NCI-H1092 (cell line): ENCODE measurements at places on chromosomes 4 and X.

- DNase-seq, result no peak
These were observed 79.3 kb downstream of the FRAS1 start for GRCh38 chr4:78136109-78137081.

- no peak for DNase-seq
These were observed 62.5 kb downstream of the WFS1 start for GRCh38 chr4:6332042-6332668.

- DNase-seq, result no peak
These were observed 12.0 kb downstream of the COL4A6 start for GRCh38 chrX:108426262-108426661.

DNA sequence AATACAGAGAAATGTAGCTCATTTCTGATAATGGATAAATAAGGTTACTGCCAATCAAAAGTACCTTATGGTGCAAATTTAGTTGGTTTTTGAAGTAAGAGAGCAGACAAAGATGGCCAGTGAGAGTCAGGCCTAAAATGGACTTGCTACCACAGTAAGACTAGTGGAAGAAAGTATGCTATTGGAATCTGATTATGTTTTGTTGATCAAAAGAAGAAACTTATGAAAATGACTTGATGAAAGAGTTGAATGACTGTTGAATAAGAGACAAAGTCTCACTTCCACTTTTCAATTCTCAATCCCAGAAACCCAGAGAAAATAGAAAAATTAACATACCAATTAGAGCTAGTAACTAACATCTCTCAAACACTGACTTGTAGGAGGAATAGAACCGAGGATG lies 737.8 kb upstream of the INTU start:
- DNase-seq, result no peak

DNA sequence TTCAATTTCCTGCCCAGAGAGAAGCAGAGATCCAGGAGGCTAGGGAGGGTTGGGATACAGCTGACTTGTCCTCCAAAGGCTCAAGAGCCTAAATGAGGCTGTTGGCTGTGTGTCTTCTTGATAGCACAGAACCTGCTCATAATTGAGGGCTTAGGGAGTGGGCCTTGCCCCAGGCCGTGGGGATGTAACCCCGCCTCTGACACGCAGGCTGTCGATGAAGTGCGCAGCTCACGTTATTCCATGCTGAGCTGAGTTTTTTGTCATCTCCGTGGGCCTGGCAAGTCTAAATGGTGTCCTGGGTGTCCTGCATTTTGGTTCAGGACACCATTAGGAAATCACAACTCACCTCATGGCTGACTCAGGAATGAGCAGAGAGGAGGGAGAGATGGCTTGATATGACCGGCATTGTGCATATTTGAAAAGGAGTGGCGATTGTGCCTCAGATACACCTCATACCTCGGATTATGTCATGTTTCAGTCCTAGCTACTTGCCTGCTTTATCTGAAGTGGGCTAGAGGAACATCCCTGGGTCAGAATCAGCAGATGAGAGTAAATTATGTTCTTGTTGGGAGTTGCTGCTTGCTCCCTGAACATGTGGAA lies 43.7 kb downstream of the FHDC1 start:
- DNase-seq, result no peak

DNA sequence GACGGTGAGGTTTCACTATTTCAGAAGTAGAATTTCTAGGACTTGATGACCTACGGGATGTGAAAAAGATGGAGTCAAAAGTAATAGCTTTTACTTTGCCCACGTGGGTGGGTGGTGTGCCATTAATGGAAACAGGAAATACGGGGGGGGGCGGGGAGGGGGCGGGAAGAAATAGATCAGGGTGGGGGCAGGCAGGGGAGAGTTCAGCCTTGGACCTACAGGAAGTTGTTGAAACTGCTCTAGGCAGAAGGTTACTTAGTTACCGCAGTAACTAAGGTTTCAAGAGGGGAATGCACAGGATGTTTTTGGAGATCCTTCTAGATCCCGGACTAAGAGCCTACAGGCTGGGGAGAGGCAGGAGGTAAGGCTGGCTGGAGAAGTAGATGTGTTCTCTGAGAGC lies 3.6 kb upstream of the FHL1 start:
- no peak for DNase-seq

DNA sequence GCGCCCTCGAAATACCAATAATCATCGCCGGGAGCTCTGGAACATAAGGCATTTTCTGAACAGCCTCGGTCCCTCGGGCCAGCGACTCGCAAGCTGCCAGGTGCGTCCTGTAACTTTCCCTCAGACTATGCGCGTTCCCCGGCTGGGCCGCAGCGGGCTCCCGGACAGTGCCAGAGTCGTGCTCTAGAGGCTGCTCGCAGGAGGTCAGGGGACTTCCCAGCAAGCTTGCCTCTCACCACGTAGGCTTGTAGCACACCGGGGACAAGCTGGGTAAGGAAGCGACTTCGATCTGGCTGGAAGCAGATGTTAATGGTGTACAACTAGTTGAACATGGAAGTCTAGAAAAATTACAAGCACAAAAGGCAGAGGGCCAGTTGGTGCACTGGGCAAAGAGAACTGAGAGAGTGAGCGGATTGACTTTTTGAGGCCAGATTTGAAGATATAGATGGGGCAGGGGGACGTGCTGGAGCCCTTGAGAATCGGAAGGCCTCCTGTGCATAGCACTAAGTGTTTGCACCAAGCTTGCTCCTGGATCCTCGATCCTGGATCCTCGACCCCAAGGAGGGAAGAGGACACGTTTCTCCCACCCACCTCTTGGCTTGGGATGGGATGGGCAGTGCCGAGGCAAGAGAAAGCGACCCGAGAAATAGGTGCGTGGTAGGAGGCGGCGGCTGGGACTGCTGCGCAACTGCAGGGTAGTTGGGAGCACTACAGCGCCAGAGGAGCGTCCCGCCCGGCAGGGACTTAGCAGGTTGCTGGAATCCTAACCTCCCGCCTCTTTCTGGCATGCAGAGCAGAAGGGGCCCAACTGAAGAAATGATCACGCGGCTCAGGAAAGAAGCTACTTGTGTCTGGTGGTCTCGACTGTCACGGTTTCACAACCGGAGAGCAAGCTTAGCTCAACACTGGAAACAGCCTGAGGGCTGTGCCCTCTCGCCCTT lies 19.9 kb upstream of the ZIC3 start:
- DNase-seq, result no peak

DNA sequence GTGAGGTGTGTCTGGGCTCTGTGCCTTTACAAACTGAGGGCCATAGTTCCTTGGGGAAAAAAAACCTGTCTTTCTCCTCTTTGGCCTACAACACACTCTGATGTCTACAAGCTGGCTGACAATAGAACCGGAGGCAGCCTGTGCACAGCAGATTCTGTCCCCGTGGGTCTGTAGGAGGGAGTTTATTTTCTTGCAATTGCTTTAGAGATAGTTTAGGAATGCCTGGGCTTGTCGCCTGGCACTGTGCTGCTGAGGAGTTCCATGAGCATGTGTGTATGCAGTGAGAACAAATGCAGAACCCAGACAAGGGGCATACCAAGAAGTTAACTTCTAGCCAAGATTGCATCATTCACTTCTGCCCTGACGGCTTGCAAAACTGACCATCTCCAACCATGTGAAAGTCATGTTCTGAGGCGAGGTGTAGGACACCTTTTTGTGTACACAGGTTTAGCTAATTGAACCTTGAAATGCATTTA lies 54.1 kb downstream of the CCNI start:
- no peak for DNase-seq

DNA sequence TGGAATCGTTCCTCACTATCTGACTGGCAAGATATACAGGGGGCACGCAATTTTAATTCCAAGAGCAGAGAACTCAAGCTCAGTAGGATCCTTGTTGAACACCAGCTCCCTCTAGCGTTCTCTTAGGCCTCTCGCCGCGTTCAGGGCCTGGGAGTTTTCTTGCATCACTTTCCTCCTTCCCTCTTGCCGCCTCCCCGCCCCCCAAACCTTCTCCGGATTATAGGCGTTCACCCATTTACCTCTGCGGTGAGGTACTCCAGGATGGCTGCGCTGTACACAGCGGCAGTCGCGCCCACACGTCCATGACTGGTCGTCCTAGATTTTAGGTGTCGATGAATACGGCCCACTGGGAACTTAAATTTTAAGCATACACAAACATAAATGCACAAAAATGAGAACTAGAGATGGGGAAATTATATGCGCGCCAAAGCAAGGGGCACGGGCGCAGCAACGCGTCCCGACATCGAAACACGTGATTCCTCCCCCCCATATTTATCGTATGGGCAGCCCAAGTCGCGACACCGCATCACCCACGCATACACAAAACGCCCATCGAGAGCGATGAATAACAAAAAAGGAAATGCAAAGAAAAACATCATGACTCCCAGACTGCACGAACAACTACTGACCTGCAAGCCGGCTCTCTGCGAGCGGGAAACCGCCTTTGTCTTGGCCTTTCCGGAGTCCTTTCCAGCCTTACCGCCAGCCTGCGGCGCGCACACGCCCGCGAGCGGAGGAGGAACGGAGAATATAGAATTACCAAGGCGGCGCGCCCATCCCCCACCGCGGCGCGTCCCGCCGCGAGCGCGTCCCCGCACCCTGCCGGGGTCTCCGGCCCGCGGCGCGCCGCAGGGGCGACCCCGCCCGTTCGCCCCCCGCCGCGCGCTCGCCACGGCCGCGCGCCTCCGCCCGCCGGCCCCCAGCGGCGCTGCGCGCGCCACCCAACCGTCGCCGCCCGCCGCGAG lies 759 bp downstream of the H2AZ1 start:
- DNase-seq, result peak; percentile 91

GRCh38 chr4:174669270-174669669 lies 147.0 kb upstream of the HPGD start:
- DNase-seq, result no peak

GRCh38 chr4:150656891-150657290 lies 74.9 kb downstream of the MAB21L2 start:
- DNase-seq, result no peak

DNA sequence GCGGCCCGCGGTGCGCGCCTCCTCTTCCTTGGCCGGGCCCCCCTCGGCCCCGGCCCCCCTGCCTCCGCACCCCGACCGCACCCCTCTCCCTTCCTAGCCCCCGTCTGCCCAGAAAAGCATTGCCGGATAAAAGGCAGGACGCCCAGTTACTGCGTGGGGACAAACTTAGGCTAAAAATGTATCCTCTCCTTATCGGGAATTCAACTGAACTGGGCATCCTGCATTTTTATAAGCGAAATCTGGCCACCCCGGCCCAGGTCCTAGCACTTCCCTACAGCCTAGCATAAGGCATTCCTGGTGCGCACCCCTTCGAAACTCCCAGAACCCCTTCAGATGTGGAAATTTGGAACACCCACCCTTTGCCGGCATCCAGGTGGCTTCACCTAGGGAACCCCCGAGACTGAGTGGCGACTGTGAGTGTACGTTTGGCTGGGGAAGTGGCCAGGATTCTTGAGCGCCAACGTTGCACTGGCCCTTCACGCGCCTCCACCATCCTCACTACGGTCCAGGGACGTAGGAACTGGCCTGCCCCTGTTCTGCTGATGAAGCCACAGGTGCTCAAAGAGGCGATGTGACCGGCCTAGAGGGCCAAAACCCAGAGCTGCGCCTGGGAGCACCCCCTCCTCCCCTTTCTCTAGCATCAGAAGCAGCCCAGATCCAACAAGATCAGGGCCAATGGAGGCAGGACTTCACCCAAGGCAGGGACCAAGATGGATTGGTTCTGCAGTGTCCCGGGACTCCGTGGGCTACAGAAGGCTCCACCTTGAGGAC lies 5.7 kb upstream of the RNF4 start:
- no peak for DNase-seq

DNA sequence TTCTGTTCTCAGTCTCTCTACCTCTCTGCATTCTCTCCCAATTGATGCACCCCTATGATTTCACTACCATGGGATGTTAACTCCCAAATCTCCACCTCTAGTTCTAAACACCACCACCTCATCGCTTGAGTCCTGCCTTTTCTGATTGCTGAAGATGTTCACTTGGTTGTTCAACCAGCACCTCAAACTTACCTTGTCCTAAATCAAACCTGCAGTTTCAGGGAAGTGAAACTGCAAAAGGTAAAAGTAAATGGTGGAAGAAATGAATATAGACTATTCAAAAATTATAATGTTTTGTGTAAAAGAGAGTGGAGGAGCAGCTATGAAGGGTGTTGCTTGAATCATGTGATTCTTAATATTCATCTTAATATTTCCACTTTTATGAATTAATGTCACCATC lies 91.0 kb downstream of the PDE5A start:
- no peak for DNase-seq

DNA sequence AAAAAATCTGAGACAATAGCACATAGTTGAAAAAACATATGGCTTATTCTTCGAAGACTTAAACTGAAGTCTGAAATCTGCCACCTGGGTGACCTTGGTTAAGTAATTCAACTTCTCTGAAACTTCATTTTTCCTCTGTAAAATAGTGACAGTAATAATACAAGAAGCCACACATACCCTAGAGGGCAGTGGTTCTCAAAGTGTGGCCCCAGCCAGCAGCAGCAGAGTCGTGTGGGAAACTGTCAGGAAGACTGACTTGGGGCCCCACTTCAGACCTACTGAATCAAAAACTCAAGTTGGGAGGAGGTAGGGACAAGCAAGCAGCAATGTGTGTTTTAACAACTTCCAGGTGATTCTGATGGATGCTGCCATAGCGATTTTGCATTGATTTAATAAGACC lies 249.9 kb downstream of the HNRNPD start:
- DNase-seq, result no peak

DNA sequence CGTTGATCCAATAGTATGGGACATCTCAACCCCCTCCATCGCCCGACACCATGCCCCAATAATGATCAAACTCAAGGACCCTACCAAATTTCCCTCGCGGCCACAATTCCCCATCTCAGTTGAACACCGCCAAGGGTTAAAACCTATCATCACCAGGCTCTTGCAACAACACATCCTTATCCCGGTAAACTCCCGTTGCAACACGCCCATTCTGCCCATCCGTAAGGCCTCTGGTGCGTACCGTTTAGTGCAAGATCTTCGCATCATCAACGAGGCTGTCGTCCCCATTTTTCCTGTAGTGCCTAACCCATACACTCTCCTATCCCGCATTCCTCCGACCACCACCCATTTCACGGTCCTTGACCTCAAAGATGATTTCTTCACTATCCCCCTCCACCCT lies 960.5 kb downstream of the RPA4 start:
- DNase-seq, result no peak

DNA sequence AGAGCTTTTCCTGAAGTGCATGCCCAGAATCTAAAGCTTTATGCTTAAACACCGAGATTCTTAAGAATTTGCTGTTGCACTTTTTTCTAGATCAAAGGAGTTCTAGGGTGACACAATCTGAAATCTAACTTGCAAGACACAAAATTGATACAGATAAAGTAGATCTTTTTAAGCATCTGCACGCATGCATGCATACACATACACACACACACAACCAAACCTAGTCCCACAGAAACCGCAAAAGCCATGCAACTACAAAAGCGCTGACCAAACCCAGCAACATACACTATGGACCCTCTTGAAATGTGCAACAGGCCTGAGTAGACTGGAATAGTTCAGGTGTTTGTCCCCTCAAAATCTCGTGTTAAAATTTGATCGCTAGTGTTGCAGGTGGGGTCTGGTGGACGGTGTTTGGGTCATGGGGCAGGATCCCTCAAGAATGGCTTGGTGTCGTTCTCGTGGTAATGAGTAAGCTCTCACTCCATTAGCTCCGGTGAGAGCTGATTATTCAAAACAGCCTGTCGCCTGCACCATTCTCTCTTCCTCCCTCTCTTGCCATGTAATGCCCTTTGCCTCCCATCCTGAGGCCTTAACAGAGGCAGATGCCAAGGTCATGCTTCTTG lies 52.7 kb downstream of the IRF2 start:
- no peak for DNase-seq
